ENCODE measurements at places on chromosomes 7 and 10. TPM values are rescaled to one million over a fixed set of nuclear protein-coding genes. Genes with fewer than 3 reads are reported as not detected.
A peak's percentile ranks its signal among the peaks of the same experiment; 100 is the strongest.

The RGR gene
- not detected for polyA plus RNA-seq

GRCh38 chr7:131003634-131004033 is 269.6 kb upstream of the KLF14 start:
- H3K27ac ChIP-seq = no peak overlapping the region
- no peaks in the 10 kb centered on the region for H3K36me3 ChIP-seq
- H3K27me3 ChIP-seq = no peaks in the 10 kb centered on the region
- H3K4me3 ChIP-seq = no peak overlapping the region
- DNase-seq = no peak

The FAM13C gene
- polyA plus RNA-seq = 1.5 TPM

DNA sequence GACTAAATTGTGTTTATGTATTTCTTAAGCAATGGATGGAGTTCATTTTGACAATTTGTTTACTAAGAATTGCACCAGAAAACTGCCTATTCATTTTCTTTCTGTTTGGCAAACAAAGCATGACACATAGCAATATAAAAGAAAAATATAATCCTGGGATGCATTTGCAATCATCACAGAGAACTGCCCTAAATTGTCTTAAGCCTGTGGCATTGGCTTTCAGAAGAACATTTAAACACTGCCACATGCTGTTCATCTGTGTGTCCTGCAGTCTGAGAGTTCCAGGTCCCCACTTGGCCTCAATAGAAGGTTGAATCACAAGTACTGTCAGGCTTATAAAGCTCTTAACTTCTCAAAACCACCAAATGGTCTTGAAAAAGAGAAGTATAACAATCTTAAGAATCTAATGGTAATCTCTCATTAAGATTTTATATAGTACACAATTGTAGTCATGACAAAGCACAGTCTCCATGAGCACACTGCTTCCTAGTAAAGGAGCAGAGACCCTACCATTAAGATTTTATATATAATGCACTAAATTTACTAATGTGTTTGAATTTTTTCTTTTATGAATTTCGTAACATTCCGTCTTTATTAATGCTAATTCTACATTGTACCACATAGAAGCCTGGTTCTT is 29.9 kb downstream of the RNLS start:
- no peaks in the 10 kb centered on the region for H3K4me1 ChIP-seq
- no peaks in the 10 kb centered on the region for H3K27me3 ChIP-seq
- H3K4me3 ChIP-seq = no peak overlapping the region
- peak; percentile 44 for DNase-seq
- H3K36me3 ChIP-seq = no peaks in the 10 kb centered on the region

GRCh38 chr7:121744319-121744718 is 128.6 kb upstream of the PTPRZ1 start:
- H3K36me3 ChIP-seq = no peaks in the 10 kb centered on the region
- no peak overlapping the region for H3K27ac ChIP-seq
- H3K4me3 ChIP-seq = no peak overlapping the region

- H3K4me3 ChIP-seq = no peak overlapping the region
- no peaks in the 10 kb centered on the region for H3K4me1 ChIP-seq
- H3K36me3 ChIP-seq = no peaks in the 10 kb centered on the region
These were observed 45.3 kb upstream of the DNAJB6 start for GRCh38 chr7:157291404-157292080.

DNA sequence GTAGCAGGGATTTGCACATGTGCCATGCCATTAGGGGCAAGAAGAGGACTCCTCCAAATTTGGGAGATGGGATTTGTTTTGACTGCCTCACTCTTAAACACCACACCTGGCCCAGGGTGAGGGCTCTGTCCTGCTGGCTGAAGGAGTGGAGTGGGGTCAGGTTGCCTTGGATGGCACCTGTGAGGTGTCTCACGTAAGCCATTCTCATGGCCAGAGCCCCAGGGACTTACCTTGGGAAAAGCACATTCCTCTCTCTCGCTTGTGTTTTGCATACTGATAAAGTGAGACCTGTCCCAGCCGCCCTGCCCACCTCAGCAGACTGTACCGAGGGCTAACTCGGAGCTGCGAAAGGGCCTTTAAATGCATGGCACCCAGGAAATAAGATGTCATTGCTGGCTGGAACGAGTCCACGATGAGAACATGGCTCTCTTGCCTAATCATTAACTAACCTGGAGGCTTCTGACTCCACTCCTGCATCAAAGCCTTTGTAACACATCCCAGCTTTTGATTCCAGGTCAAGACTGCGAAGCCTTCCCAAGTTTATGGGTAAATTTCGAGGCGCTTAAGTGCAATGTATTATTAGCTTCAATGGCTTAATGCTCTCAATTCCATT is 184.0 kb upstream of the RNF32 start:
- H3K4me3 ChIP-seq = no peak overlapping the region
- DNase-seq = peak; percentile 22
- H3K36me3 ChIP-seq = no peaks in the 10 kb centered on the region
- no peaks in the 10 kb centered on the region for H3K27me3 ChIP-seq
- H3K27ac ChIP-seq = no peak overlapping the region

The ARHGEF35 gene
- 9.5 TPM for polyA plus RNA-seq

The TCERG1L gene
- not detected for polyA plus RNA-seq

The ABCB1 gene
- polyA plus RNA-seq = 29.1 TPM

The KLLN gene
- polyA plus RNA-seq = 0.82 TPM

- H3K36me3 ChIP-seq = no peaks in the 10 kb centered on the region
- H3K4me1 ChIP-seq = no peaks in the 10 kb centered on the region
- no peak overlapping the region for H3K27ac ChIP-seq
- no peak for DNase-seq
- no peaks in the 10 kb centered on the region for H3K27me3 ChIP-seq
These were observed 154.4 kb downstream of the CCDC7 start for GRCh38 chr10:32600317-32600716.

DNA sequence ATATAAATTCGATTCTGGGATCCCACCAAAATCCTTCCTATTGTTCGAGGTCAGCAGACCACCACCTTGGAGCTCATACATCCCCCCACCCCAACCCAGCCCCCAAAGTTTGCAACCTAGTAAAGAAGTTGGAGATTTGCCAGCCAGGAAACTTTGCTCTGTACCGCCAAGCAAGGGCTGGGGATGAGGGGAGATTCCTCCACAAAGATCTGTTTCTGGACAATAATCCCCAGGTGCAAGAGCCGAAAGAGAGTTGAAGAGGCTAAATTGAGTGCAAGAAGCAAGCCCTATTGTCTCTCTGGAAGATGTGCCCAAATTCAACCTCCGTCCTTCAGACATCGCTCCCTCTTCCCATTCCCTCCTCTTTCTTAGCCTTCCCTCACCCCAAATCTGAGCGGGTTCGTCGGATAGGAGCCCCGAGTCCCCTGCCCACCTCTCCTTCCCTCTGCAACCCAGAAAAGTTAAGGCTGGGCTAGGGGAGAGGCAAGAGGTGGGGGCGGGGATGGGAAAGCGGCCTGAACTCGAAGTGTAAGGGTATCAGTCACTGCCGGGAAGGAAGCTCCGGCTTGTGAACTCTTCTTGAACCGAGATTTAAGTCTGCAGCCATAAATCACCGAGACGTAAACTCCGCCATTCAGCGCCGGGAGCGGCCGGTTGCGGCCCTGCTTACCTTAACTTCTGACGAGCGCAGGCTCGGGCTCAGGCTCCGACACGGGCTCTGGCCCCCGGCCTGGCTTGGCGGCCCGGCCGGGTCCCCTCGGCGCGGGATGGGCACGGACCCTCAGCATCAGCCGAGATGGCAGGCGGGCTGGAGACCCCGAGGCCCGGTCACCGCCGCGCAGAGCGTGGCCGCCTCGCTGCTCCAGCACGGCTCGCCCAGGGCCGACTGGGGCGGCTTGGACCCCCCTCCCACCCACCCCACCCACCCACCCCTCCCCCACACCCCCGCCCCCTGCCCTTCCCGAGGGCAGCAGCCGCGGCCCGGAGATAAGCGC is 10.8 kb upstream of the HOXA2 start:
- peak overlapping the region; percentile 96 for H3K27ac ChIP-seq
- H3K4me1 ChIP-seq = peaks cover 20% of the 10 kb centered on the region
- peak overlapping the region; percentile 69 for H3K4me3 ChIP-seq
- no peaks in the 10 kb centered on the region for H3K27me3 ChIP-seq
- DNase-seq = peak; percentile 96

The VWA2 gene
- polyA plus RNA-seq = 0.17 TPM

The CAMK2G gene
- 21.0 TPM for polyA plus RNA-seq

GRCh38 chr7:64889686-64890162 is 13.3 kb upstream of the ZNF273 start:
- H3K27me3 ChIP-seq = peaks cover 2% of the 10 kb centered on the region
- H3K4me3 ChIP-seq = no peak overlapping the region
- H3K27ac ChIP-seq = no peak overlapping the region

DNA sequence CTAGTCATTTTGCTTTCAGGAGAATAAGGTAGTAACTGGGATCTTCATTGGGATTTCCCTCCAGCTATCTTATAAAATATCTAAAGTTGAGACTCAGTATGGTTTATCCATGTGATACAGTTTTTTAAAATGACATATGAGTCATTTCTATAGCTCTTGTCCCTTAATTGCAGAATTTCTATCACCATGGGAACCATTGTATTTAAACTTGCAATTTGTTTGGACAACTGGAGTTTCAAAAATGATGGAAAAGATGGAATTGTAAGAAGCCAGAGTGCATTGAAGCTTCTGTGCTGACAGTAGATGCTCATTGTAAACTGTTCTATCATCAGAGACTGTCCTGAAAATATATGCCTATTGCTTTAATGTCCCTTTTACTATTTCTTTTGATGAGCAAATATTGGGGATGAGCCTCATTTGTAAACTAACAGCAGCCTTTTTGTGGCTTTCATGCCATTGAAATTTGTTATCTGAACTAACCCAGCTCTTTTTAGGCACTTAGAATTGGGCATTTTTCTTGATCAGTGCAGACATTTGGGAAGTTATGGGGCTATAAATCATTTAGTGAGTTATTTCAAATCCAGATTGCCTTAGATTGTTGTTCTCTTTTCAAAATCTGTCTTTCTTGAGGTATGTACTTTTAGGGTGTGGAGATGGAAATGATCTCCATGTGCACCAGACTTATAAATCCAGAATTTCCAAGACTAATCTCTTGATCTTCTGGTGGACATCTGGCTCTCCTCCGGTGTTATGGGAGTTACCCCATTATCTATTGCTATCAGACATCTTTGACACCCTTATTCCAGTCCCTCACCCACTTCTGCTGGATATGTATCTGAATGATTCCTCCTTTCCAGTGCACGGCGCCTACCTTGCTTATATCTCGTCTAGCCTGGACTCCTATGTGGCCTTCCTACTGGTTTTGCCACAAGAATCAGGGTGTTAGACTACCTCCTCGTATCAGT is 159.0 kb downstream of the SND1 start:
- no peak overlapping the region for H3K27ac ChIP-seq
- peaks cover 5% of the 10 kb centered on the region for H3K36me3 ChIP-seq
- H3K27me3 ChIP-seq = no peaks in the 10 kb centered on the region
- H3K4me3 ChIP-seq = no peak overlapping the region
- DNase-seq = no peak

The OLAH gene
- polyA plus RNA-seq = 0.52 TPM

Measured in kidney (tissue), 22 donors.